Peyer's patch (tissue), 4 donors: ENCODE measurements at places on chromosomes 2 and 18. TPM values are rescaled to one million over a fixed set of nuclear protein-coding genes. Genes with fewer than 3 reads are reported as not detected.

Gene PHOSPHO2
- total RNA-seq = 5.4 TPM

DNA sequence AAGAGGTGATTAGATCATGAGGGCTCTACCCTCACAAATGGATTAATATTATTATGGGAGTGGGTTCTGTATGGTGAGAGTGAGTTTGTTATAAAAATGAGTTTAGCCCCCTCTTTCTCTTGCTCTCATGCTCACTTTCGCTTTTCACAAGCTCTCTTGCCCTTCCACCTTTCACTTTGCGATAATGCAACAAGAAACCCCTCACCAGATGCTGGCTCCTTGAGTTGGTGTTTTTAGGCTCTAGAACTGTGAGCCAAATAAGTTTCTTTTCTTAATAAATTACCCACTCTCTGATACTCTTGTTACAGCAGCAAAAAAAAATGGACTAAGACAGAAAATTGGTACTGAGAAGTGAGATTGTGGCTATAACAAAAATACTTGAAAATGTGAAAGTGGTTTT lies 106.5 kb downstream of the EHBP1 start:
- no peak for DNase-seq

Gene POMC
- total RNA-seq = not detected

DNA sequence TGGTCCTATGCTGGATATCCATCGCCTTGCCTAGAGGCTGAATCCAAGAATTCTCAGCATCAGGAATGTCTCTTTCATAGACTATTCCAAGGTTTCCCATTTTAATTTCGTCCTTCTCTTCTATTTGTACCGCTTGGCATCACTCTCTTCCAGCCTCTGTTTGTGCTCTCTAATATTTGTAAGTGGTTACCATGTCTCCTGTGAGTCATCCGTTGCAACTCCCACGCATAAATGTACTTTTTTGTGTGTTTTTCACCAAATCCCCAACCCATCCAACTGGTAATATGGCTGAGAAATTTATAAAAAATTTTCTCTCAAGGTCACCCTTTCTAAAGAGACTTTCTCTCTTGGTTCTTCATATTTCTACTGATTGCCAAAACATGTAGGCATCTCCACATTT lies 21.8 kb downstream of the COLEC12 start:
- DNase-seq = no peak

- no peak for DNase-seq
Measured at GRCh38 chr2:1731963-1732768, 12.1 kb downstream of the PXDN start.

Gene GAD1
- not detected for total RNA-seq

GRCh38 chr2:133420788-133421187 lies 147.5 kb downstream of the NCKAP5 start:
- no peak for DNase-seq

GRCh38 chr2:19099181-19099580 lies 259.2 kb downstream of the OSR1 start:
- DNase-seq = no peak

Gene TIGD1
- 16.5 TPM for total RNA-seq

Gene CAPN13
- total RNA-seq = 396 TPM

- no peak for DNase-seq
Measured at GRCh38 chr2:127254386-127254981, 34.4 kb upstream of the CYP27C1 start.

Gene PDE1A
- 2.8 TPM for total RNA-seq

DNA sequence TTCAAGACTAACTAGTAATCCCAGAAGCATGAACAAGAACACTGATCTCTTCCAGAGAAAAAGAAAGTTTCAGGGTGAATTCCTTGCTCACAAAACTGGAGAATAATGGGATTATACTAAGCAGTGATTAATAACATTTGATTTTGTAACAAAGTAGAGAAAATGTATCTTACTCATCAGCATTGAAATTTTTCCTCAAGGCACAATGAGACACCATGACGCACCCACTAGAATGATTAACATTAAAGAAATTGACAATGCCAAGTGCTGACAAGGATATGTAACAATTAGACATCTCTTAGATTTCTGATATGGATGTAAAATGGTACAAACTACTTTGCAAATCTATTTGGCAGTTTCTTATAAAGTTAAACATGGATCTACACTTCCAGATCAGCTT lies 101.1 kb upstream of the EPHA4 start:
- DNase-seq = no peak

DNA sequence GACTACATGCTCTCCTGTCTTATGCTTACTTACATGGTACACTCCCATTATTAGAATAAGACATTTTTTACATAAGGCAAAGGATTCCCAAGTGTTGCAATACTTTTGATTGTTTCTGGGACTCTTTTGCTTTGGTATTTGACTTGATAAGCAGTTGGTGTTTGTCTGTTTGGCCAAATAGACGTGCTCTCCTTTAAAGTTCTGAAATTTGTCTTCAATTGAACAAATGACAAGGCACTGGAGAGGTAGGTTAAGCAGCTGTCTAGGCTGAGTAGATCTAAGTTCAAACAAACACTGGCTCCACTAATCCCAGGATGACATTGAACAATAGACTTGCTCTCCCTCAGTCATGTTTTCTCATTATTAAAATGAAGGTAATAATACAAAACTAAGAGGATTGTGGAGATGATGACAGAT lies 430.5 kb downstream of the STK39 start:
- no peak for DNase-seq

DNA sequence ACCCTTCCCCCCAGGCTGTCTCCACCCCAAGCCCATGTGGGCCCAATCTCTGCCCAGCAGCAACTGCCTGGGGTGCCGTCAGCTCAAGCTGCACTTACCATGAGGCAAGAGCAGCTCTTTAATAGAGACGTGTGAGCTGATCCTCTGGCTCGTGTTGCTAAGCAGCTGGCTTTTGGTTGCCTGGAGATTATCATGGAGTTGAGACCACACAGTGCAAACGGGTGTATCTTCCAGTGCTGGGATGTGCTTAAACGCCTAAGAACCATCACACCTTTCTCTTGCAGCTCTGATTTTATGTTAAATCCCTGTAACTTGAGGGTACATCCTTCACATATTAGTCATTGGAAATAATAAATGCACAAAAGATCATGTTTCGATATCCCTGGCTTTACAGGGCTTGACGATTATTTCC lies 271.1 kb downstream of the PRKCE start:
- DNase-seq = no peak

DNA sequence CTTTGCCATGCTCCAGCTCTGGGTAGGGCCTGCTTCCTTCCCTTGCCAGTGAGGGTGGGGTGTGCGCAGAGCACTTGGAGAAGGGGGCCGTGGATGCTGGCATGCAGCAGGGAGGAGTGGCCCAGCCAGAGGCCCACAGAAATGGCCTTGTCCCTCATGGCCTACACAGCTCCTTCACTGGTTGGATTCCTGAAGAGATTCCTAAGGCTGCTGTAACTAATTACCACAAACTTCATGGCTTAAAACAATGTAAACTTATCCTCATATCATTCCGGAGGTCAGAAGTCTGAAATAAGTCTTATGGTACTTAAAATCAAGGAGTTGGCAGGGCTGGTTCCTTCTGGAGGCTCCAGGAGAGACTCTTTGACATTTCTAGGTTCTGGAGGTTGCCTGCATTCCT lies 195.2 kb downstream of the GLI2 start:
- DNase-seq = no peak

DNA sequence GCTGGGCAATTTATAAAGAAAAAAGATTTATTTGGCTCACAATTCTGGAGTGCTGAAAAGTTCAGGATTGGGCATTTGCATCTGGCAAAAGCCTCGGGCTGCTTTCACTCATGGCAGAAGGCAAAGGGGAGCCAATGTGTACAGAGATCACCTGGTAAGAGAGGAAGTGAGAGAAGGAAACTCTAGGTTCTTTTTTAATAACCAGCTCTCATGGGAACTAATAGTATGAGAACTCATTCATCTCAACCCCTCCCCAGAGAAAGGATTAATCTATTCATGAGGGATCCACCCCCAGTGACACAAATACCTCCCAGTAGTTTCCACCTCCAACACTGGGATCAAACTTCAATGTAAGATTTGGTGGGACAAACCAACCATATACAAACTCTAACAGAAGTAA lies 129.0 kb downstream of the EVA1A start:
- no peak for DNase-seq

DNA sequence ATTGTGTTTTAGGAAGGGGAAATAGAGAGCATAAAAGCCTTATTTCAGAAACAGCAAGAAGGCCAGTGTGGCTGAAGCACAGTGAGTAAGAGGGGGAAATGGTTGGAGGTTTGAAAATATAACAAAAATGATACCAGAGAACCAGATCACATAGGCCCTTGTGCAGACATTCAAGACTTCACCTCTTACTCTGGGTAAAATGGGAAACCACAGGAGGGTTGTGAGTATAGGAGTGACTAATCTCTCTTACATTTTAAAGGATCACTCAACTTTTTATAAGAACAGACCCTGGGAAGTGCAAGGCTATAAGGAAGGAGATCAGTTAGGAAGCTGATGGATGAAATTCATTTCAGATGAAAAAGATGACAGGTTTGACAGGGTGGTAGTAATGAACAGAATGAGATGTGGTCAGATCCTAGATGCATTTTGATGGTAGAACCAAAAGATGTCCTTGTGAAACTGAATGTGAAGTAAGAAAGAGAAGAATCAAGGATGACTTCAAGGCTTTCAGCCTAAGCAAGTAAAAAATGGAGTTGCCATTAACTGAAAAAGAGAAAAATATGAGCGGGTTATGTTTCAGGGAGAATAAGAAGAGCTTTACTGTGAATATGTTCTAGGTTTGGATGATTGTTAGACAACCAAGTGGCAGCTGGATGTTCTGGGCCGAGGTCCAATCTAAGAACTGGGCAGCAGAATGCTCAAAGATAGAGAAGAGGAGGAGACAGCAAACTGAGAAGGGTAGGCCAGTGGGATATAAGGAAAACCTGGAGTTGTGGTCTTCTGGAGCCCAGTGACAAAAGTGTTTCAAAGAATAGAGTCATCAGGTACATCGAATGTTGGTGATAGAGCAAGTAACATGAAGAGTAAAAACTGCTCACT lies 65.1 kb downstream of the USP40 start:
- no peak for DNase-seq

Gene DSG2
- total RNA-seq = 123 TPM

DNA sequence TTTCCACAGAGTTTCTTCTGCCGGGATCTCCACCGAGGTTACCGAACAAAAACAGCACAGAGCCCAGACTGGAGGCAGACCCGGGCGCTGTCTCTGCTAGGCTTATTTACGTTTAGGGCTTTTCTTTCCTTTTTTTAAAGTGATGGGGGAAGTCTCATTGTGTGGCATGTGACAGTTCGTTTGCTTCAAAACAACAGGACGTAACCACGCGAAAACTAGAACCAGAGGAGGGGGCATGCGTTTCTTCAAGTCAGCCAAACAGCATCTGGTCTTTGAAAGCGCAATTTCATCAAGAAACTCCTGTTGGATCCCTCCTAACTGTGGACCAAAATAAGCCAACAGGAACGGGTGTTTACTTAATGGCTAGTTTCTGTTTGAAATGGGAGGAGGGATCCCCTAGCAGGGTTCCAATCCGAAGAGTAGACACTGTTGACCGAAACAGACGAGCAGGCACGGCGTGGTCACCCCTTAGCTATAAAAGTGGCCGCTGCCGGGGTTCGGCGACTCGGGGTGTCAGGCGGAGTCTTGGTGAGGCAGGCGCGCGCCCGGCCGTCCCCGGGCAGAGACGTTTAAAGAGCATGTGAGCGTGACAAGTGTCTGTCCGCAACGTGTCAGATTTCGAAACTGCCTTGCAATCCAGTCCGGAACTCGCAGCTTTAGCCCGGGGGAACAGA lies 997 bp upstream of the TGIF1 start:
- peak; percentile 95 for DNase-seq
